Activated T-helper 1 cell treated with Interleukin-2 at 50 U/mL for 16 hours (primary cell): ENCODE measurements at places on chromosomes 12 and 14.

DNA sequence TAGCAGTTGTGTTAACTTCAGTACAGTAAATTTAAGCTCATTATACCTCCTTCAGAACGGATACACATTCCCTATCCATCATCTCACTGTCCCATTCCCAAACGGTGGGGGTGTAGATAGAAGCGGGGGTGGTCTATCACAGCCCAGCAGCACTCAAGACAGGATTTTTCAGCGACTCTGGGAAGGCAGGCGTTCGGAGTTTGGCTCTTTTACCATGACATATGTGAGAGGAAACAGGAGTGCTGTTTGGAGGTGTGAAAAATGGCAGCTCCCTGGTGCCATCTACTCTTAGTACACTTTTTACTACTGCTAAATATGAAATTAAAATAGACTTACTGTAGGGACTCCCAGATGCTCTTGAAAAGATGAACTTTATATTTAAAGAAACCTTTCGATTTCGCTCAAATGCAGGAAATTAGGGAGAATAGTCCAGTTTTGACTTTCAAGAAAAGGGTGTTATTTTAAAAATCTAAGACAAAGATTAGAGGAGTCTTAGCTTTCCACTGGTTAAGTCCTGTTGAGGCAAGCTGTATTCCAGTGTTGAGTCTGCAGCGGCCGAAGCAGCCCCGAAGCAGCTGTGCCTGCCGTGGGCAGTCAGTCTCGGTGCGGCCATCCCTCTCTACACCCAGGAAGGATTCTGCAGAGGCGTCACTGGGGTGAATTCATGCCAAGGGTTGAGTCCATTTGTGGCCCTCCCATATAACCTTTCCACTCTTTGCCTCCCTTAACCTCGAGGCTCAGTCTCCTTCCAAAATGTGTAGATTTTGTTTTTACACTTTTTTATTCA lies 42.1 kb downstream of the KCNMB4 start:
- no peak for DNase-seq

GRCh38 chr14:22974530-22975313 lies 7.6 kb downstream of the AJUBA start:
- DNase-seq, result no peak

GRCh38 chr12:121520586-121521086 lies 60.2 kb downstream of the KDM2B start:
- no peak for DNase-seq

GRCh38 chr12:118136559-118137003 lies 657 bp downstream of the PEBP1 start:
- peak; percentile 3 for DNase-seq

DNA sequence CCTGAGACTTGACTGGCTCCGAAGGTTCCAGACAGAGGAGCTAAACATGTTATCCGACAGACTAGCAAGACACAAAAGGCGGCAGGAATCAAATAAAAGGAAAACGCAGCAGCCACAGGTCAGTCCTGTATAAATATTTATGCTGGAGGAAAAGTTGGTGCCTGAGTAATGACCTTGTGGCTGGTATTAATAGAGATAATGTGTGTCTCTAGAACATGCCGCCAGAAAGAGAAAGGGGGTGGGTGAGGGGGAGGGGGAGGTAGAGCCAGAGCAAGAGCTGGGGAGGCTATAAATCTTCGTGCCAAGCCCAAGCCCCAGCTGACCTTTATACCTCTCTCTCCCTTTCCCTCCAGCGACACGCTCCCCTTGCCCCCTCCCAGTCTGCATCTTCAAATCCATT lies 590.4 kb downstream of the MED13L start:
- no peak for DNase-seq

DNA sequence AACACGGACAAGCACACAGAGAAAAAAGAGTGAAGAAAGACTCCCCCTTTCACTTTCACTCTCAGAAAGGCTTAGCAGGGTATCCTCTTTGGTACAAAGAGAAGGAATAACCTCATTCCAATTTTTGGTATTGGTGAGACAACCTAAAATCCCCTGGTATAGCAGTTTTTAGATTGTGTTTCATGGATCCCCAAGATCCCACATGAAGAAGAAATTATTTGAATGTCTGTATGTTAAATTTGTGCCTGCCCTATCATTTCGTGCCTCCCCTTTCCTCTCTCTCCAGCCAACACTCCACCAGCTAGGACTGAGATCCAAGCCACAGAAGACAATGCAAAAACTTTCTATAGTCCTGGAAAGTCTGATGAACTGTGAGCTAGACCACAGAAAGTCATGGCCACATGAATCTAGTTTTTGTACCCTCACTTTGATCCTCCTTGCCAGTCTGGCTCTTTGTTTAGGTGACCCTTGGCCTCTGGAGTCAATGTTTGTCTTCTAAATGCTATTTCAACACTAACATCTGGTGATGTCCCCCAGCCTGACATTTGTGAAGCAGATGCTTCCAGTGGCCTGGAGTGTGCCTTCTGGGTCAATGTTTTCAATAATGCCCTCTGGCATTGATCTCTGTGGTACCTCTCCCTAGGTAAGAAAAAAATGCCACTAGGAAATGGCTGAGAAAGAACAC lies 181.9 kb upstream of the BMP4 start:
- no peak for DNase-seq

DNA sequence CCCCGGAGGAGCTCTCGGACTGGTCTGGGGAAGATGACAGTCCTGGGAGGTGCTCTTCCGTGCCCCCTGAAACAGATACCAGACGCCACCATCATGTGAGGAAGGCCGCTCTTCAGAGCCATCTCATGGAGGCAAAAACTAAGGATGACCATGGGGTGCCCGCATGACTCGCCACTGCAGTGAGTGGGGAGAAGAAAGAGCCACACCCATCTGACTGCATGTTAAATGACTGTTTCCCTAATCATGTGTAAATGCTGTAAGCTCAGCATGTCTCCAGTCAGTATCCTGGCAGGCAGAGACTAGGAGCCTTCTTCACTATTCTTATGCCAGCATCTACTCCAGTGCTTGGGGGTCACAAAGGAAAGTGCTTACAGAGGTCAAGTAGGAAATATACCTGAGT lies 4.0 kb downstream of the STON2 start:
- no peak for DNase-seq

DNA sequence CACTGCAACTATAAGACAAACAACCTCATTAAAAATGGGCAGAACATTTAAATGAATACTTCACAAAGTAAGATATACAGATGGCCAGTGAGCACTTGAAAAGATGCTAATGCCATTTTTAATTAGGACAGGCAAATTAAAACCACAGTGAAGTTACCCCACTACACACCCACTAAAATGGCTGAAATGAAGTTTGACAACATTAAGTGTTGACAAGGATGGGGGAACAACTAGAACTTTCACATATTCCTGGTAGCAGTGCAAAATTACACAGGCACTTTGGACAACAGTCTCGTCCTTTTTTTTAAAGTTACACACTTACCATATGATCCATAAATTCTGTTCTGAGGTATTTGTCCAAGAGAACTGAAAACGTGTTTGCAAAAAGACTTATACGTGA lies 278.9 kb upstream of the DIO3 start:
- no peak for DNase-seq

GRCh38 chr12:101839324-101840283 lies 8.8 kb upstream of the GNPTAB start:
- DNase-seq, result peak; percentile 43

- no peak for DNase-seq
Observed at GRCh38 chr12:130953771-130954543, at the start of gene ADGRD1. Gene ADGRD1, plus strand, starts transcription at chr12:130953907. Its CDS starts 559 bp downstream, at chr12:130954466.

GRCh38 chr12:106632797-106633450 lies 50.1 kb downstream of the RFX4 start:
- DNase-seq, result no peak

DNA sequence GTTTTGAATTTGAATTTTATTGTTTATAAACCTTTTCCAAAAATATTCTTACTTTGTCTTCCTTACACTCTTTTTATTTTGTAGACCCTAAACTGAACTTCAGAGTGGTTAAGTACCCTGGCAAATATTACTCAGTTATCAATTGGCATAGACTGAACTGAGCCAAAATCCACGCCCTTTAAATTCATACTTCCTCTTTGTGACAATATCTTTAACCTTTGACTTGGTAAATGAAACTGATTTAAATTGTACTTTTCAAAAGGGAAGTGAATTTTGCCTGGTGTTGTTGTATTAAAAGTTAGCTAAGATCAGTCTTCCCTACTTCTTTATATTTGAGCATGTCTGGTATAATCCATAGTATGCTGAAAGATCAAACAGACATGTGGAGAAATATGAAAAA lies 184.3 kb upstream of the USP15 start:
- no peak for DNase-seq

GRCh38 chr12:2553388-2554126 lies 241.2 kb upstream of the FKBP4 start:
- no peak for DNase-seq

- DNase-seq, result no peak
Observed at GRCh38 chr12:76441016-76441415, 92.8 kb upstream of the BBS10 start.

DNA sequence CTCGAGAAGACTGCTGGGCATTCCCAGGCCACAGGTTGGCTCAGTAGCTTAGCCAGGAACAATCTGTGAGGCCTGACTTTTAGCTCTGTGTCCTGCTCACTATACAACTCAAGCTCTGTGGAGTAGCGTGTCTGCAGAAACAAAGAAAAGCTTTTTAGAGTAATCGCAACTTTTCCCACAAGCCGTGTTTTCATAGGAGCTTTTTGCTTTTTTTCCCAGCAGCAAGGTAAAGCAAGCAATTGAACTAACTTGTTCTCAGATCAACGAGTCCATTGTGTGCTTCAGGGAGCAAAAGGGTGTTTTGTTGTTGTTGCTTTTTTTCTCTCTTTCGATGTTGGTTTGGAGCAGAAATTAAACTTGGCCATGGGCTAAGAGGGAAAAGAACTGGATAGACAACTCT lies 97.3 kb upstream of the BCL2L14 start:
- no peak for DNase-seq

DNA sequence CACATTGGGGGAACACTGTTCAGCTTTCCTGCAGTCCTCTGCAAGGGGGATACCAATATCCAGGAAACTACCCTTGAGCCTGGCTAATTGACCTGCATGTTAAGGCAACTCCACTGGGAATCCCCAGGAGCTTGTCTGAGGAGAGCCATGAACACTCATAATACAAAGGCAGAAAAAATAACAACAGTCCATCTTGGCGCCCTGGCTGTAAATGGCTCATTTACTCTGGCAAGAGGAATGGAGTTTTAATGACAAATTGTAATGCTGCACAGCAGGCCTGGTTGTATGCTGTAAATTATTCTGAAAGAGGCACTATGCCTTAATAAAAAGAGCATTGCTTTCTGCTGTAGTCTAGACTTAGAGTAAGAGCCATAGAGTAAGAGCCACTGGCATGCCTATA lies 58.3 kb downstream of the SLC8A3 start:
- no peak for DNase-seq

- no peak for DNase-seq
Observed at GRCh38 chr14:89566644-89567415, 149.8 kb upstream of the FOXN3 start.

- DNase-seq, result no peak
Observed at GRCh38 chr14:44798386-44799242, 163.1 kb downstream of the KLHL28 start.

- DNase-seq, result no peak
Observed at GRCh38 chr12:78970041-78970440, 105.5 kb downstream of the SYT1 start.

GRCh38 chr14:68669111-68669511 lies 123.8 kb downstream of the ZFP36L1 start:
- no peak for DNase-seq

DNA sequence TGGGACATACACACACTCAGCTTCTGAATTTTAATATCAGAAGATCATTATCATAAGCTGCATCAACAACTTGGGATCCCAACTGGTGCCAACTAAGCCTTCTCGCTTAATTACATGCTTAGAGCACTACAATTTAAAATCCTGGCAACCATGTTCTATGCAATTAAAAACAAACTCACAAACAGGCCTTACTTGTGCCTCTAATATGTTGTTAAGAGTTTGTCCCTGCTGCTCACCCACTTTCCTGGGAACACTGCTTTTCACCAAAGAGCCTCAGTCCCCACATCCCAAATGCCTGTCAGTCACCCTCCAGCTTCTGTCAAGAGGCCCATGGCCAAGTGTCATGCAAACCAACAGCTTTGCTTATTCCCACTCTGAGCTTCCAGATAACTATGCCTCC lies 69.7 kb downstream of the TTC9 start:
- DNase-seq, result no peak

DNA sequence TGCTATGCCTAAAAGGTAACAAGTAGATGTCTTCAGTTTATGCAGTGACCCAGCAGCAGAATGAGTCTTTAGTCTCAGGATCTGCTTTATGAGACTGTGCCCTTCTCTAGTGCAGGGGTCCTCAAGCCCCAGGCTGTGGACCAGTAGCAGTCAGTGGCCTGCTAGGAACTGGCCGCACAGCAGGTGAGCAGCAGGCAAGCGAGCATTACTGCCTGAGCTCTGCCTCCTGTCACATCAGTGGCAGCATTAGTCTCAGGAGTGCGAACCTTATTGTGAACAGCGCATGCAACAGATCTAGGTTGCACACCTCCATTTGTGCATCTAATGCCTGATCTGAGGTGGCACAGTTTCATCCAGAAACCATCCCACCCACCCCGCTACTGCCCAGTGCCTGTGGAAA lies 38.4 kb downstream of the LRP6 start:
- no peak for DNase-seq

DNA sequence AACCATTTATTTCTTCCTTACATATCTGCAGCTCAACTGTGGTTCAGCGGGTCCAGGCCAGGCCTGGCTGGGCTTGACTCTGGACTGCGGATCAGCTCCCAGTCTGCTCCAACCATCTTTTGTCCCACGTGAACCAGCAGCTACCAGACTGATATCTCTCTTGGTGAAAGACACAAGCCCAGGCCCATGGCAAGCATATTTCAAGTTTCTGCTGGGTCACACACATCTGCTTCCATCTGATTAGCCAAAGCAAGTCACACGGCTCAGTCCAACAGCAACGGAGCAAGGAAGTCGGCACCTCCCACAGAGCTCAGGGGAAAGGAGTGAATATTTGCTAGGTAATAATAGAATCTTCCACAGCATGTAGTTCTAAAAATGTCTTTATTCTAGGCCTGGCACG lies 24.7 kb upstream of the MARK3 start:
- no peak for DNase-seq

GRCh38 chr12:117986705-117987469 lies 18.1 kb upstream of the KSR2 start:
- DNase-seq, result no peak

DNA sequence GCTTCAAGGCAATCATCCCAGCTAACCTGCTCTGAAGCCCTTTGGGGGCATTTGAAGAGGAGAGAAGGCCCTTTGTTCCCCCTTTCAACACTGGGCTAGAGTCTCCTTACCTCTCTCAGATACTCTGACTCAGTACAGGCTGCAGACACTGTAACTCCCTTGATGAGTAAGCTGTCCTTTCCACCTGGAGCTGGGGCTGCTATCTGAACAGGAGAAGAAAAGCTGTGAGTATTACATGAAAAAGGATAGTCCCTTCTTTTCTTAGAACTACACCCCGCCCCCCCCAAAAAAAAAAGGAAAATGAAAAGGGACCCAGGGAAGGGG lies 186.6 kb upstream of the PLEKHG7 start:
- no peak for DNase-seq

DNA sequence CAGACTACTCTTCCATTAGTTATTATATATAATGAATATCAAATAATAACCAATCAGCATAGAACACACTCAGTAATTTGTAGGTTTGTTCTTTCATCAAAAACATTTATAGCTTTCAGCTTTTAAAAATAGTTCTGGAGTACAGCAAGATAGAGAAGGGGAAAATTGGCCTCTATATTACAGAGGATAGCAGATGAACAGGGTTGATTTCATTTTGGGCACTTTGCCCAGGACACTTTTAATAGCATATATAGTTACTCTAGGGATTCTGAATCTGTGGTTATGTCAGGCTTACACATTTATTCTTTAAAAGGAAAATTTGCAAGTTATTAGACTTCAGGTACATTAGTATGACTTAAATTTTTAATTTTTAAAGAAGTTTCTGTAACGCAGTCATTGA lies 52.6 kb downstream of the IFT81 start:
- no peak for DNase-seq
